KBM-7 (cell line): ENCODE measurements at places on chromosomes 12 and 14.

DNA sequence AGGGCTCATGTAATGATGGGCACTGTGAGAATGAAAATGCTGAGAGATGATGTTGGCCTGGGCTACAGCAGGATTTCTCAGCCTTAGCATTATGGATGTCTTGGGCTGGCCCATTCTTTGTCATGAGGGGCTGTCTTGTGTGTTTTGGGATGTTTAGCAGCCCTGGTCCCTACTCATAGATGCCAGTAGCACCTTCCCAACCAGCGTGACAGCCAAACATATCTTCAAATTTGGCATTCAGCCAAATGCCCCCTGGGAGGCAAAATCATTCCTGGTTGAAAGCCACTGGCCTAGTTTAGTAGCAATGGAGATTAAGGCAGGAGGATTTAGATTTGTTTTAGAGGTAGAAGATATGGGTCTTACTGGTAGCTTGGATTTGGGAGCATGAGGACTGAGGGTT is 26.6 kb downstream of the UBE3B start:
- DNase-seq = no peak

- no peak for DNase-seq
These were observed 26.5 kb downstream of the MANSC1 start for GRCh38 chr12:12323591-12323990.

- no peak for DNase-seq
These were observed 76.3 kb downstream of the RIMBP2 start for GRCh38 chr12:130639476-130640424.

DNA sequence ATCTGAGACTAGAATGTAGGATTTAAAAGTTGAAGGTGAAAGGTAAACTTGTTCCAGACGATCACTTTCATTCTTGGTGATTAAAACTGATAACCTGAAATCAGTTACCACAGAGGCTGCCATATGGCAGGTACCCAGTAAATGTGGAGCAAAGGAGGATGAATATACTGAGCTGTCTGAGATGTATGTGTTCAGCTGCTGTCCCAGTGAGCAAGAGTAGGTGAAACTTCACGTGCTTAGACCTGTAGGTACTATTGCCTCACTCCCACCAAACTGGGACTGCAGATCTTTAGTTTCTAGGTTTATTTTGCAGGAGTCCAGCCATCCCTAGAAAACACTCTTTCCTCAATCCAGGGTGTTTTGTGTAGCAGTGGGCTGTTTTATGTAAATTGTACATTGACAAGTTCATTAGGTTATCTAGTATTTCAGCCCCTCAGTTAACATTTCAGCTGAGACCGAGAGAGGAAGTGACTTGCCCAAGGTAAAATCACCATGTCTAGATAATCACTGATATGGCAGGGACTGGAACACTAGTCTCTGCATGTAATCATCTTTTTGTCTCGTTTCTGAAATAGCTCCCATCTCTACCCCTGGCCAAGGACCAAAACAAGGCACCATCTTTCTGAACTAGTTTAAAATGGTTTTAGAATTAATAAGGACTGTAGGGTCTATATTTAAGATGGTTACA is 62.7 kb downstream of the ATG14 start:
- no peak for DNase-seq

DNA sequence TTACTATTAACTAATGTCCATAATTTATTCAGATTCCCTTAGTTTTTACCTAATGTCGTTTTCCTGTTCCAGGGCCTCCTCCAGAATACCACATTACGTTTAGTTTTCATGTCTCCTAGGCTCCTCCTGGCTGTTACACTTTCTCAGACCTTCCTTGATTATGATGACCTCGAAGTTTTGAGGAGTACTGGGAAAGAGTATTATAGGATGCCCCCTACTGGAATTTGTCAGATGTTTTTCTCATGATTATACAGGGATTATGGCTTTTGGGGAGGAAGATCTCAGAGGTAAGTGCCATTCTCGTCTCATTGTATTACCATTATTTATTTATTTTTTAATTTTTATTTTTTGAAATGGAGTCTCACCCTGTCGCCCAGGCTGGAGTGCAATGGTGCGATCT is 17.7 kb upstream of the C1S start:
- DNase-seq = peak; percentile 78

DNA sequence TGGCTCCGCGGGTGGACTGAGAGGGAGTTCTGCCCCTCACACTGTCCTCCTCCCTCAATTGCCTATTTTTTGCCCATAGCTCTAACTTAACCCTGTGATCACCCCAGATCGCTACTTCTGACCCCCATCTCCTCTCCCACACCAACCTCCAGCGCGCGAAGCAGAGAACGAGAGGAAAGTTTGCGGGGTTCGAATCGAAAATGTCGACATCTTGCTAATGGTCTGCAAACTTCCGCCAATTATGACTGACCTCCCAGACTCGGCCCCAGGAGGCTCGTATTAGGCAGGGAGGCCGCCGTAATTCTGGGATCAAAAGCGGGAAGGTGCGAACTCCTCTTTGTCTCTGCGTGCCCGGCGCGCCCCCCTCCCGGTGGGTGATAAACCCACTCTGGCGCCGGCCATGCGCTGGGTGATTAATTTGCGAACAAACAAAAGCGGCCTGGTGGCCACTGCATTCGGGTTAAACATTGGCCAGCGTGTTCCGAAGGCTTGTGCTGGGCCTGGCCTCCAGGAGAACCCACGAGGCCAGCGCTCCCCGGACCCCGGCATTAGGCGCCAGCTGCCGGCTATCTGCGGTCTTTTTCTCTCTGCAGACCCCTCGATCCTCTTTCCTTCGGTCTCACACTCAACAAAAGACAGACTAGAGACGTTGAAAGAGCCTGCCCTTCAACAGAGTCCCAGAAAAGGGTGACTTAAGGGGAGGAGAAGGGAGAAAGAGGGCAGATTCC is 3.0 kb upstream of the TBX3 start:
- DNase-seq = no peak

DNA sequence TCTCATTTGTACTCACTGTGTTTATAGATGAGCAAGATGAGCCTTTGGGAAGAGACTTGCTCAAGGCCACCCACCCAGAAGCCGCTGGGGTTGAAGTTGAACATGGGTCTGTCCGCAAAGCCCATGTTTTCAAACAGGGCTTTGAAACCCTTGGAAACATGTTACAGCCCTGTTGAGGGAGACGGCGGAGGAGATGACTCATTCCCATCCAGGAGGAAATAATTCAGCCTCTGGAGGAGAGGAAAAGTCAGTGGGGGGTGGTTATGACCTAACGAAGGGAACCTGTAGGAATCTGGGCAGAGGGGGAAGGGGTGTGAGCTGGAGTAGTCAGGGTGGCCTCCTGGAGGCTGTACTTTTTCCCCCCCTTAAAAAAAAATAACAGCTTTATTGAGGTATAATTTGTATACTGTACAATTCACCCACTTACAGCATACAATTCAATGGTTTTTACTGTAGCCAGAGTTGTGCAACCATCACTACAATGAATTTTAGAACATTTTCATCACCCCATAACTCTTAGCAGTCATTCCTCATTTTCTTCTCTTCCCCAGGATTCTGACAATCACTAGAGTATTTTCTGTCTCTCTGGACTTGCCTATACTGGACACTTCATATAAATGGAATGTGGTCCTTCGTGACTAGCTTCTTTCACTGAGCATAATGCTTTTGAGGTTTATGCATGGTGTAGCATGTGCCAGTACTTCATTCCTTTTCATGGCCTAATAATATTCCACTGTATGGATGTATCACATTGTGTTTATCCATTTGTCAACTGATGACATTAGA is 1.9 kb upstream of the RIN3 start:
- DNase-seq = no peak

DNA sequence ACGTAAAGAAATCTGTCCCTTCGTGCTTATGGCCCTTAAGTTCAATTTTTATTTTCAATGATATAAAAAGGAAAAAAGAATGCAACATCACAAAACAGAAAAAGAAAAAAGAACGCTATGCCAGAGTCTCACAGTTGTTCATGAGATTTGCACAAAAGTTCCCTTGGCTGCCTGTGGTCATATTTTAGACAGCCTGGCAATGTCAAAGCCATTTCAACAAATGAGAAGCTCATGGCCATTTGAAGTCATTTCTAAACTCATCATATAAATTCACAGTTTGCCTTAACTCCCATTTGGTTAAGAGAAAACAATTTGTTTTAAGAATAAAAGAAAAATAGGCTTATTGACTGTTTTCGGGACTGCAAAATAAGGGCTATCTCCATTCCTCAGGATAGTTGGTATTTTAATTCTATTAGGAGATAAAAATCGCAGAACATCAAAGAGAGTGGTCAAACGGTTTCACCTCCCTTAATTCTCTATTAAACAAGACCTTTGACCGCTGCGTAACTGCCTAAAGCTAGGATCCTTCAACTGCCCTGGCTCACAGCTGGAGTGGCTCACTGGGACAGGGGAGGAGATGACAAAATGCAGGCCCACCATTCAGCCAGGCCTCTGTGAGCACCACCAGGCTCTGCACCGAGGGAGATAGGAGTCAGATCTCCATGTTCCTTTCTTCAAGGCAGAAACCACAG is 119.2 kb upstream of the DAAM1 start:
- no peak for DNase-seq

DNA sequence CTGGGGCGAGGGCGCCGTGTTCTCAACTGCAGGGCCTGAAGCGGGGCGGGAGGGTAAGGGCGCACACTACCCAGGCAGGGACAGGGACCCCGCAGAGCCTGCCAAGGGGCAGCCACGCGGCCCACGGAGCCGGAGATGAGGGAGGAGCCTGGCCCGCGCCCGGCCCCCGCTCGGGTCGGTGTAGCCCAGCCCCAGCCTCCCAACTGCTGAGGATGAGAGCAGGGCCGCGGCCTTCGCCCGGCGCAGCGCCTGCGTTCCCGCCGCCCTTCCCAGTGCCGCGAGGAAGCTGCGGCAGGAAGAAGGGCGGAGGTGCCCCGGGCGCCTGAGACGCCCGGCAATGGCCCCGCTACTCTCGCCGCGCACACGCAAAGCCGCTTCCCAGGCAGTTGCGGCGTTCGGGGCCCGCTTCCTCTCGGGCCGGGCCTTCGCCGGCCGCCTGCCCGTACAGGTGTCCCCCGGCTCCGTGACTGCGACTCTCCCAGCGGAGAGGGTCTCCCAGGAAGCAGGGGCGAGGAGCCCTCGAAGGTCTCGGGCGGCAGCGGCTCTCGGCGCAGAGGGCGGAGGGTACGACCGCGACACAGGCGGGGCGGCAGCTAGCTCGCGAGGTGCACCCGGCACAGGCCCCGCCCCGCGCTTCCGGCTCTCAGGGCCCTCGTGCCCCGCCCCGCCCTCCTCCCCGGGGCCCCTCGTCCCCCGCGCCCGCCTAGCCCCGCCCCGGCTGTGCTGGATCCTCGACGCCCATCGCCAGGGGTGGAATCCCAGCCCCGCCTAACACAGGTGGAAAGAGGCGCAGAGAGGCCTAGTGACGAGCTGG is 24.8 kb upstream of the YY1 start:
- DNase-seq = peak; percentile 72

DNA sequence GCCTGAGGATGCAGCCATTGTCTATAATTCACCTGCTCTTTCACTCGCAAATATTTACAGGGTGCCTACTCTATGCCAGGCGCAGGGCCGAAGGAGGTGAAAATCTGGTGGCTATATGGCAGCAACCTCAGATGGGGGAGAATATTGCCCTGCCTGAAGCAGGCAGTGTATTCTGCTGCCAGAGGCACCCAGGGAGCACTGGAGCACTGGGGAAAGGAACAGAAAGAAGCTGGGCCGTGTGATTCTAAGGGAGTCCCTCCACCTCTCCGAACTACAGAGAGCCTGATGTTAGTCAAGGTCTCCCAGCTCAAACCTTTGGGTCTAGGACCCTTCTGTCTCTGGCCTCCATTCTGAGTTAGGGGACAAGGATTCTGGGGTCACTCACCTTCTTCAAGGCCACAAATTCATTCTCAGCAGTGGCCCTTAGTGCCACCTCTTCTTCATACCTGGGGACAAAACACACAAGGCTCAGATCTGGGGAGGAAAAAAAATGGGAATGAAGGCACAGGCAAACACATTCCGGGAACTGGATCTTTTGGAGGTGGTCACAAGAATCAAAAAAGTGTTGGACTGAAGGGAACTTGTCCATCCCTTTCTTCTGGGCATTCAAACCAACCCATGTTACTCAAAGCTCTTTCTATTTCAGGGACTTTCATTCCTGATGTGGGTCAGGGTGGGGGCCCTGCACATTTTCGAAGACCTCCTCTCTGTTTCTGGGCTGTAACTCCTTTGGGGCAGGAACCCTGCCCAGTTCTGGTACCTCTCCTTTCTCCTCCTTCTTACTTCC is 19.3 kb upstream of the KRT86 start:
- DNase-seq = no peak

DNA sequence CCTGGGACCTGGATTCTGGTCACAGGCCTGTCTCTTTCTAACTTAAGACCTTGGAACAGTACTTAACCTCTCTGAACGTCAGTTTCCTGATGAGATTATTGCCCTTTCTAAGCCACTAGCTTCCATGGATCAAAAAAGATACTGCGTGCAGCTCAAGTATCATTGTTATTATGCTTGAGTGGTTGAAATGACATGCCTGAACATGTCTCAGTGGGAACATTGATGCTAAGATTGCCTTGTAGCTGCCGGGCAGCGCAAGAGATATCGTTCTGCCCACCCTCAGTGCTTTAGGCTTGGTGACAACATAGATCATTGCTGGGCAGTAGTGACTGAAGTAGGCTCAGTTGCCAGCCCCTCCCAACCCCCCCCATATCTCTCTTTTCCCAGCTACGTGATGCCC is 131.9 kb downstream of the SMOC1 start:
- no peak for DNase-seq

DNA sequence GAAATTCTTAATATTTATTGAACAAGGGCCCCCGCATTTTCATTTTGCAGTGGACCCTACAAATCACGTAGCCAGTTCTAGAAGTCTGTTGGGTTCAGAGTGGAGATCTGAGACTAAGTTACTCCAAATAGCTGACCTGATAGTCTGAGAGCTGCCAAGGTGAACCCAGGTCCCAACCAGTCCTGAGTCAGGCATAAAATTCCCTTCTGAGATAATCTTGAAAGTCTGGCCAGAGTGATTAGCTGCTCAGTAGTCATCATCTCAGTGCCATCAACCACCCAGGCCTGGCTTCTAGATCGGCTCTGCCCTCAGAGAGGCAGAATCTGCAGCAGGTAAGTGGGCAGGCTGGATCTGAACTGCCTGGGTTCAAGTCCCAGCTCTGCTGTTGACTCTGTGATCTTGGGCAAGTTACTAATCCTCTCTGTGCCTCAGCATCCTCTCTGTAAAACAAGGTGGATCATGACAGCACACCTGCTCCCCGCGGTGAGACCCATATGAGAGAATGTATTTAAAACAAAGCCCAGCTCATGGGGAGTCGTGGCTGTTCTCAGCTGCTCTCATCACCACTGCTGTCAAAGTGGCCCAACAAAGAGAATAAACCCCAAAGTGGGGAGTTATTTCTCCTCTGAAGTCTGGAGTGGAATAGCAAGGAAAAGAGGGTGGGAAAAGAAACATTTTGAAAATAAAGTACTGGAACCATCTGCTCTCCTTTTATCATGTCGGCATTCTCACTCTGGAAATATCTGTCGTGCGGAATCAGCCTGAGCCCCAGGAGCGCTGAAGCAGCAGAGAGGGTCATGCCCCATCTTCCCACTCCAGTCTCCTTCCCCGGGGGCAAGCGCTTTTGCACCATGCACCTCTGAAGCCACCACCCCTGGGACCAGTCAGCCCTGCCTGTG is 193.3 kb downstream of the DPF3 start:
- DNase-seq = no peak

DNA sequence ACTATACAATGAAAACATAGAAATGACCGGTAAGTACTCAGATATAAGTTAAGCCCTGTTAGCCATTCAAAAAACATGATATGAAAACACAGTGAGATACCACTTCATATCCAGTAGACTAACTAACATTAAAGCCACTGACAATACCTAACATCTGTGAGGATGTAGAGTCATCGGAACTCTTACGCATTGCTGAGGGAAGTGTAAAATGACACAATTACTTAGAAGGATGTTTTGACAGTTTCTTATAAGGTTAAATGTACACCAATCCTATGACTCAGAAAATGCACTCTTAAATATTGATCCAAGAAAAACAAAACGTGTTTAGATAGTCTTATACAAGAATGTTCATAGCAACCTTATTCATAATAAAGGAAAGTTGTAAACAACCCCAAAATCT is 782.9 kb downstream of the BCL11B start:
- DNase-seq = no peak
